ENCODE measurements at places on chromosomes 11 and 22.

DNA sequence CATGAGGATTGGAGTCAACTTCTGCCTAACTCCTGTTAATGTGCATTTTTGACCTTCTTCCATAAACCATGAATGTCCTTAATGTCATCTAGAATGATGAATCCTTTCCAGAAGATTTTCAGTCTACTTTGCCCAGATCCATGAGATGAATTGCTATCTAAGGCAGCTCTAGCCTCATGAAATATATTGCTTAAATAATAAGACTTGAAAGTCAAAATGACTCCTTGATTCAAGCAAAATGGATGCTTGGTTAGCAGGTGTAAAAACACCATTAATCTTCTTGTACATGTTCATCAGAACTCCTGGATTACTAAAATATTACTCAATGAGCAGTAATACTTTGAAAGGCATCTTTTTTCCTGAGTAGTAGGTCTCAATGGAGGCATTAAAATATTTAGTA lies 238.5 kb upstream of the ZC3H12C start:
- no peak for DNase-seq

DNA sequence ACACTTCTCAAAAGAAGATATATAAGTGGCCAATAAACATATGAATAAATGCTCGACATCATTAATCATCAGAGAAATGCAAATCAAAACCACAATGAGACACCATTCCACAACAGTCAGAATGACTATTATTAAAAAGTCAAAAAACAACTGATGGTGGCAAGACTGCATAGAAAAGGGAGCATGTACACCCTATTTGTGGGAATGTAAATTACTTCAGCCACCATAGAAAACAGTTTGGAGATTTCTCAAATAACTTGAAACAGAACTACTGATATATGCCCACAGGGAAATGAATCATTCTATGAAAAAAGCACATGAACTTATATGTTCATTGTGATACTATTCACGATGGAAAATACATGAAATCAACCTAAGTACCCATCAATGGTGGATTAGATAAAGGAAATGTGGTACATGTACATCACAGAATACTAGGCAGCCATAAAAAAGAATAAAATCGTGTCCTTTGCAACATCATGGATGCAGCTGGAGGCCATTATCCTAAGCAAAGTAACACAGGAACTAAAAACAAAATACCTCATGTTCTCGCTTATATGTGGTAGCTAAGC lies 42.4 kb downstream of the GLYATL2 start:
- no peak for DNase-seq

DNA sequence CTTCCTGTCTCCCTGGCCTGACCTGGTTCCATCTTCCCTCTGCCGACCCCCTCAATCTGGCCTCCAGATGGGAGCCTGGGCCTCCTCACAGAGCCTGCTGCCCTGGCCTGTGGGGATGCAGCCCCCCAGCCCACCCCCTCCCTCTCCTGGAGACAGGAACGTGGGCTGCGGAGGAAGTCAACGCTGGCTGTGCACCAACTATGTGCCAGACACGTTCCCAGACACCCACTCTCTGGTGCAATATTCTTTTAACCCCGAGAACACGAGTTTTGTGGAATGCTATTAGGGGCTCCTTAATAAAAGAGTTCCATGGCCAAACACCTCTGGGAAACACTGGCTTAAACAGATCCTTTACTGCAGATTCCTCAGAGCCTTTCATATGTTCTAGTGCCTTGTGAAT lies 15.9 kb downstream of the WNT11 start:
- no peak for DNase-seq

- no peak for DNase-seq
Measured at GRCh38 chr11:63146581-63146980, 2.6 kb upstream of the SLC22A24 start.

DNA sequence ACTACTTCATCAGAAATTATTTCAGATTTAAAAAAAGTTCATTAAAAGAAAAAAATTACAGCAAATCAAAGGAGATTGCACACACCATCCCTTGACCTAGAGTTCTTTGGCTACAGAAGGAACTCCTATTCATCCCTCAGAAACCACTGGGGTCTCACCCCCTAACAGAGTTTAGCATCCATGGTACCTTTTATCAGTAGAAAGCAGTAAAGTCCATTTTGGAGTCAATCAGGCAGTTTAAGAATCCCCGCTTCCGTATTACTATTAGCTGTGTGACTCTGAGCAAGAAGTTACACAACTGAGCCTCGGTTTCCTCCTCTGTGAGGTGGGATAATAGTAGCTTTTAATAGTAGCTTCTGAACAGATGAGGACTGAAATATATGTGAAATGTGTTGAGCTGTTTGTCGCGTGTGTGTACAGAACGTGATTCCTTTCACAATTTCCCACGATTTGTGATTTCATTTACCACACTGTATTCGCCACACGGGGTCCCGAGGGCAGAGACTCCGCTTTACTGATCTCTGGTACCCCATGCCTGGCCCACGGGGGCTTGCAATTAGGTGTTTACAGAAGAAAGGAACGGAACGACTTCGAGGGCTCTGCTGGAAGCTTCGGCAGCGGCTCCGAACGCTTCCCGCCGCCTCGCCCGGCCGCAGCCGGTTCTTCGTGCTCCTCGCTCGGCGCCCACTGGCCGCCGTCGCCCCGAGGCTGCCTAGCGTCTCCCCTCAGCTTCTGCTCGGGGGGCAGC lies 72.5 kb upstream of the ZBED5 start:
- no peak for DNase-seq

DNA sequence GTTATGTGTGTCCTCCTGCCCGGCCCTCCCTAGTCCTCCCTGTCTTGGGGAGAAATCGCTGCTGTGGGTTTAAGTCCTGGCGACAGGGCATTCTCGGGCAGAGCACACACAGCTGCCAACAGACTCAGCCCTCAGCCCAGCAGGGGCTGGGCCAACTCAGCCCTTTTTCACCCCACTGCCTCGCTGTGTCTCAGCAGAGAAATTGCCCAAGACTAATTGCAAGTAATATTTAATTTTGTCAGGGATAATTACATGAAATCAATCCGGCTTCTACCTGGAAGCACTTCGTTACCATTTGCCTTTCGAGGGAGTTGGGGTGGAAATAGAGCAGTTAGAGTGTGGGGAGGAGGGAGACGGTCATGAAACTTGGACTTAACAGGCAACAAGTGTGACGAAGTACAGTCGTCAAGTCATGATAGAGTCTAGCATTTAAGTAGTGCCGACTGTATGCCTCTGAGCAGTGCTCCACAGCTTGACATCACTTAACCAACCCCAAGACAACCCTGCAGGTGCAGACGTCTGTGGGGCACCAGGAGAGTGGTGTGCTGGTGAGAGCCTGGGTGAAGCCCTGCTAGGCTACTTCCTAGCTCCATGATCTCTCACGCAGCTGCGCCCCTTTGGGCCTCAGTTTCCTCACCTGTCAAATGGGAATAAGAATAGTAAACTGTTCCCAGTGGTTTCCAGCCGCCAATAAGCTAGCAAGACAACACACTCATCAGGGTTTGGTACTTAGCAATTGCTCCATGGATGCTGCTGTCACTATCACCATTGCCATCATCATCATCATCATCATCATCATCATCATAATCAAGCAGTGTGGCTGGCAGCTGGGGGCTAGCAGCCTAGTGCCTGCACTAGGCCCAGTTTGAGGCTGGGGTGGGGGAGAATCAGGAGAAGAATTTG lies 29.2 kb downstream of the MN1 start:
- DNase-seq: no peak
